ENCODE measurements at places on chromosomes 4 and X.

DNA sequence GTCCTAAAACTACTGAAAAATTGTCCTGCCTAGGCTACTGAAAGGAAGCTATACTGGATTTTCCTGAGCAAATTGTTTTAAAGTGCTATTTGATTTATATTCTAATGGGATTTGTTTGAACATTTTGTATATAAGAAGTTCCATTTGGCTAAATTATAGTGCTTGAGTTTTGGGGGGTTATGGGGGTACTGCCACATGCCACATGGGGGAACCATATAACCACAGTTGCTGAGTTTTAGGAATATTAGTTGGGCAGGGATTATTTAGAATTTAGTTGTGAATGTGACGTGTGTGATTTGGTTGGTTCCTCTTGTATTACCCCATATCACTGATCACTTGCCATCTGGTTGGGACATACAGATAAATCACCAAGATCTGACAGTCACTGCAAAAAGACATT lies 224.5 kb upstream of the TAPT1 start:
- no peak for DNase-seq

GRCh38 chr4:80228460-80228859 lies 31.2 kb downstream of the PRDM8 start:
- DNase-seq: no peak

GRCh38 chr4:85369703-85370380 lies 105.1 kb upstream of the ARHGAP24 start:
- DNase-seq: no peak

DNA sequence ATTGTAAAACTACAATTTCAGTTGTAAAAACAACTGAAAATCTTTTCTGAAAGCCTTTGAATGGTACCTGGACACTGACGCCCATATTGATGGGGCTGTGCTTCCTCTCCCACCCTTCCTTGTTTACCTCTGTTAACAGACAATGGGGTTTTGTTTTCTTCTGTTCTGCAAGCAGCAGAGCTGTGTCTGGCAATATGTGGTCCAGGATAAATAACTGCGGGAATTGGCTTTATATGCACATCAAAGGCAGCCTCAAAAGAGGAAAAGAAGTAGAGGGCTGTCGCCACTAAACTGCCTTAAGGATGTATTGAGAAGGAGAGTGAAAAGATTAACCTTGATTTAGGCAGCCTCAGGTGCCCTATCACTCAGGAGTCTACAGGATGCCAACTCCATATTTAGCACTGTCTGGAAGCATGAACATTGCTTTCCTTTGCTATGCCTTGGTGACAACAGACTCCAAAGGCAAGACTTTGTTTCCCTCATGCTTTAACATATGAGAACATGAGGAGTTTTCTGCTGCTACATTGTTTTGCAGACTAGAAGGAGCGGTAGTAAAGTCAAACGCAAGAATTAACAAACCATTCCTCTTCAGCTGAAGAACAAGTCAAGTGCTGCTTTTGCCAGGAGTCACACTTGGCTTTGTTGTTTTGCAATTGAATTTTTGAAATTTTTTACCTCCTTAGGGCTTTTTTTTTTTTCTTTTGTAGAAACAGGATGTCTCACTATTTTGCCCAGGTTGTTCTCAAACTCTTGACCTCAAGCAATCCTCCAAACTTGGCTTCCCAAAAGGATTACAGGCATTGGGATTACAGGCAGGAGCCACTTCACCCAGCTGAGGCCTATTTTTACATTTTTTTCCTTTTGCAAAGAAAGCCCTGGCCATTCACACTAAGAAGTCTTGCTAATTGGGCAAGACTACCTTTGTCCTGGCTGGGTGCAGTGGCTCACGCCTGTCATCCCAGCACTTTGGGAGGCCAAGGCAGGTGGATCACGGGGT lies 3.0 kb downstream of the IL21 start:
- no peak for DNase-seq

DNA sequence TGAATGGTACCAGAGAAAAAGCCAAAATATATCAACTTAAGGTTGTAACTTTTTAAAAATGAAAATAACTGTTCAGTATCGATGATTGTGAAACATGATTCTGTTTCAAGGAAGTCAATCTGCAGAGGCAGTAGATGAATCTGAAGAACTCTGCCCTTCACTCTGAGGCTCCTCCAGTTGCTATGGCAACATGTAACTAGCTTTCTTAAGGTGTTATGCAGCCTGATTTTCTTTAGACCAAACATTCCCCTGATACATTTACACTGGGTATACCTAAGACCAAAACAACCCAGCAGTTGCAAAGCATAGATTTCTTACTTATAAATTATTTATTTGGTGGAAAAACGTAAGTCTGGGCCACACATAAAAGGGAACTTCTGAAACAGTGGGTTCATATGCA lies 133.6 kb upstream of the RASGEF1B start:
- no peak for DNase-seq

GRCh38 chrX:9542106-9542760 lies 77.4 kb downstream of the TBL1X start:
- DNase-seq: no peak

DNA sequence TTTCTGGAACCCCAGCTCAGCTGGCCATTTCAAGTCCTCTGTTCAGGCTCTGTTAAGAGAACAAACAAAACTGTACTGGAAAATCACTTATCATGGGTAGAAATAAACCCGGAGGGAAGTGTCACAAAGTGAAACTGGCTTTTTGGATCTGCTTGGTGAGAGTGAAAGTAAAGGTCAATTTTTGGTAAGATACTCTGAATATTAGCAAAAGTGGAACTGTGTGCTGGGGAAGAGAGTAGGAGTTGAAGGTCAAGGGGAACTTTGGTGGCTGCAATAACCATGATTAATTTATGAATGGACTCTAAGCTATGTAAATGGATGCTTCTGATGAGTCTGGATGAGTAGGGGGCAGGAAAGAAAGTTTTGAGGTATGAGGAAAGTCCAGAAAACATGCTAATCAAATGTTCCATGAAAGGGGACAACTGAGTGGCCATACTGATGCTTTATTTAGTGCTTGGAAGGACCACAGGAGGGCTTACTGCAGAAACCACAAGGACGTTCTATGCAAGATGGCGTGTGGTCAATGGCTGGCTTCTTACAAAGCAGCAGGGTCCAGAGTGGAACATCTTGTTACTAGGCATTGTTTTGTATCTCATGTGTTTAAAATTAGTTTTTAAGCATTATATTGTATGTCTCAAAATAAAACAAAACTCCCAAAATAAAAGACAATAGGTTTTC lies 36.8 kb upstream of the TNIP3 start:
- no peak for DNase-seq

- DNase-seq: no peak
These were observed 57.7 kb downstream of the IL13RA2 start for GRCh38 chrX:114959729-114960128.

GRCh38 chrX:141375011-141375760 lies 132.9 kb upstream of the SPANXC start:
- no peak for DNase-seq

GRCh38 chrX:116379854-116380253 lies 56.6 kb upstream of the SLC6A14 start:
- DNase-seq: no peak

DNA sequence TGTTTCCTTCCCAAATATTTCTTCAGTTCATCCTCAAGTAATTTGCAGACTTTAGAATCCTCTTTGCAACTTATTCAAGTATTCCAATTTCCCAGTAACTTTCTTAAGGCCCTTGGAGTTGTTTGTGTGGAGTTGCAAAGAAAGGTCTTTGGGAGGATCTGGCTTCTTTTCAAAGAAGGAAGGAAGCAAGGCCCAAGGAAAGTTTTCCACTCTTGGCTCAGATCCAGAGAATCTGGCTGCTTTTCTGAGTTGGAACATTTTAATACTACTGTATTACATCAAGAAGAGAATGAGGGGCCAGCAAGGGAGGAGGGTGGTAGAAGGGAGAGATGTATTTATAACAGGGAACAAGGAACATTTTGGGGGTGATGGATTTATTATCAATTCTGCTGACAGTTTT lies 10.5 kb downstream of the CDX4 start:
- DNase-seq: no peak

DNA sequence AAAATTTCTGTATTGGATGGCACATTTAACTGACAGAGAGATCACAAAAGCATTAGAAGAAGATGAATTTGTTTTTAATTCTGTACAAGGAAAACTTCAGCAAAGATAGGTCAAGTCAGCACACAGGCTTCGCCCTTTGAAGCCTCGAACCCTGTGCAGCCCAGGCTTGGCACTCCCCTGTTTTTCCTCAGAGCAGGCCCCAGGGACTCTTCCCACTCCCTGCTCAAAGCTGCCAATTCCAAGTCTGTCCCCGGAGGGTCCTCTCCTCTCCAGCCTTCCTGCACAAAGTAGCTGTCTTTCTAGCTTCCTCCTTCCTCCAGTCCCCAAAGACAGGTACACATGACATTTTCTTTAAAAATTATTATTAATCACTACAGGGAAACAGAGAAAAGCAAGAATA lies 466.3 kb downstream of the PPARGC1A start:
- DNase-seq: no peak

All from stimulated activated CD4-positive, alpha-beta T cell treated with anti-CD3 and anti-CD28 coated beads, Interleukin-1b, Interleukin-23, amount 100 ng/mL, for 1 hour (primary cell).